ENCODE measurements at places on chromosomes 1 and 21.
A peak's percentile ranks its signal among the peaks of the same experiment; 100 is the strongest.

DNA sequence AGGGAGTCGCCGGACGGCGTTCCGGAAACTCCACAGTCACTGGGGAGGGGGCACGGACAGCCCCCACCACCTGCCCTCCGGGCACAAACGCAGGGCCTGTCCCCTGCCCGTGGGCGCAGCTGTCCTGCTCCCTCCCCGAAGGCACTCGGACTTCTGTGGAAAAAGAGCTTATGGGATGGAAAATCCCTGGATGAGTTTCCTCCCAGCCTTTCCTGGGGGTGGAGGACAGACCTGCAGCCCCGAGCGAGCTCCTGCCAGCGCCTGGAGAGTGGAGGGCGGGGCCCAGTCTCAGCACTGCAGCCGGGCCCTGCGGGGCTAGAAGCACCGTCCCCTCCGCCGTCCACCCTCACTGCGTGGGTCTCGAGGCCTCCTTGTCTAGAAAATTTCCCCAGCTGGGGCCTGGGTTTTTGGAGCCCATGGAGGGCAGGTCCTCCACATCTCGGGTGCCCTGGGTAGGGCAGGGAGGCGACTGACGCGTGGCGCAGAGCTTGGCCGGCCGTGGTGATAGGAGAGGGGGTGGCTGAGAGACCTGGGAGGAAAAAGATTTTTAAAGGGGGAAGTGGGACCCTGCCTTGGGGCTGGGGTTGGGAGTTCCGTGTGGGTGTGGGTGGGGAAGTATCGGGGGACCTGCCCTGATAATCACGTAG, 6.4 kb upstream of the COL6A1 start:
- no peak for DNase-seq

DNA sequence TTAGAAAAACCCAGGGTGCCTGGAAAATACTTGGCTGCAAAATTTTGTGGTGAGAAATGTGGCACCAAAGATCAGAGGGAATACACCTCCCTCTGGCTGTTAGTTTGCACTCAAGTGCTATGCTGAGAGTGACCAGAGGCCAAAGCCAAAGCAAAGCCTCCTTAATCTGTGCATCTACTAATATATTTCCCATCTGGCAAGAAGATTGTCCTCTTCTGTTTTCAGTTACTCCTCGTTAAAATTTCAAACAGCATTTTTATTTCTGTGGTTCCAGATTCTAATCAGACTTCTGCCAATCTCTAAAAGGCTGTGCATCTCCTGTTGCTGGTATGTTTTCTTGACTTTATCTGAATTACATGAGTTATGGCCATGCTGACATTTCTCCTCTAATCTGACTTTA, 327.4 kb downstream of the TBX15 start:
- DNase-seq, result no peak

GRCh38 chr1:13965770-13966398, 265.9 kb downstream of the PRDM2 start:
- DNase-seq, result no peak

- DNase-seq, result no peak
These were observed 35.8 kb upstream of the IFNGR2 start for GRCh38 chr21:33367309-33367973.

GRCh38 chr1:205587581-205587980, 44.2 kb downstream of the ELK4 start:
- no peak for DNase-seq

- DNase-seq, result peak; percentile 54
These were observed 631 bp upstream of the SPATC1L start for GRCh38 chr21:46184625-46185555.

DNA sequence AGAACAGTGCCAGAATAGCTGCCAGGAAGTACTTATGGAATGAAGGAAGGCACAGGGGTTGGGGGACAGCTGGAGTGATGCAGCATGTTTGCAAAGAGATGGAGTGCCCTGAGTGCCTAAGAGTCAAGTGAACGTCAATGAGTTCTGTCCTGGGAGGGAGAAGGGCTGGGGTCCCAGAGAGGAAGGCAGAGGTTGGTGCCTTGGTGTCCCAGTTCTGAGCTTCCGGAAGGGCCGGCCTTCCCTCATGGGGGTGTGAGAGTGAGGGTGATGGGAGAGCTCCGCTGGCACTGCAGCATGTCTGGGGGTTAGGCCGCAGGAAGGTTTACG, 17.6 kb downstream of the NES start:
- DNase-seq, result no peak

GRCh38 chr1:110189181-110189580, 20.9 kb upstream of the KCNC4 start:
- no peak for DNase-seq

GRCh38 chr1:5448486-5448885, 543.7 kb downstream of the NPHP4 start:
- DNase-seq, result no peak
